Mucosa of descending colon (tissue), 3 donors: ENCODE measurements at places on chromosomes 6 and 20. TPM values are rescaled to one million over a fixed set of nuclear protein-coding genes. Genes with fewer than 3 reads are reported as not detected.

- DNase-seq = no peak
Measured at GRCh38 chr6:157376706-157377230, 4.2 kb upstream of the ZDHHC14 start.

DNA sequence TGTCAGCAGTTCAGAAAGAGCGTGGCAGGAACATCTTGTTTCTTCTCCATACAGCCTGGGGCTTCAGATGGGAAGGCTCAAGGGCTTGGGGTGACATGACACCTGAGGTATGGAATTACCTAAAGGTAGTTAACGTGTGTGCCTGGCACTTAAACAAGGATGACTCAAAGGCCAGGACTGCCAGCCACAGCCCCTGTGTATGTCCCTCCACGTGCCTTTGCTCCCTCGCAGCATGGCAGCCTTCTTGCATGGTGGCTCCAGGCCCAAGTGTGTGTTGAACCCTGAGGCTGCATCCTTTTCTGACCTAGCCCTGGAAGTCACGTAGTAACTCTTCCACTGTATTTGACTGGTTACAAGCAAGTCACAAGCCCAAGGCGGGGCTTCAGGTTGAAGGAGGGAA is 33.6 kb upstream of the MYL9 start:
- DNase-seq = no peak

GRCh38 chr6:129263176-129263575 is 380.2 kb downstream of the LAMA2 start:
- DNase-seq = no peak

DNA sequence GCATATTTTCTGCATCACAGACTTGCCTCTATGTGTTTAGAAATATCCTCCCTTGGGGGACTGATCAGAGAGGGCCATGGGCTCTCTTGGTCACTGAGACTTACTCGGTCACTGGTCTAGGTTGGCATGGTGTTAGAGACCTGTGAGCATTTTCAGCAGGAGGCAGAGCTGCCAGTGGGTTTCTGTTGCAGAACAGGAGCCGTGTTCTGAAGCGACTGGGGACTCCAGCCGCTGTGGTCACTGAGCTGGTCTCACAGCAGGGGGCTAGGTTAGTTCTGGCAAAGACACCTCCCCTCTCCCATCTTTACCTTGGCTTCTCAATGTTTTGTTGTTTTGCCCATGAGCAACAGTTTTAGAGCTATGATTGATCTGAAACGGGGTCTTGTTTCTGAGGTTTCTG is 8.7 kb downstream of the TMEM181 start:
- DNase-seq = no peak

DNA sequence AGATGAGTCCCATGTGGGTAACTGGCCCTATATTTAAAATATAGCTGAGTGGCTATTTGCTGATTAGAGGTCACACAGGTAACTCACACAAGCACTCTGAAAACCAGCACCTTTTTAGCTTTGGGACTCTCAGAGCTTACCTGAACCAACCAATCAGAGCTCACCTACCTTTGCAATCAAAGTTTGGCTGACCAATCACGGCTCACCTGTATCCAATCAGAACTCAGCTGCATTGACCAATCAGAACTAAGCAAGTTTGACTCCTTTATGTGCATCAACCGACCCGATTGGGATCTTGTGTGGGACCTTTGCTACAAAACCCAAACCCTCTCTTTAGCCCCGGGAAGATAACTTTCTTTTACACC is 106.8 kb upstream of the NXT1 start:
- no peak for DNase-seq

- DNase-seq = no peak
Measured at GRCh38 chr20:56736285-56736857, 107.3 kb downstream of the TFAP2C start.

DNA sequence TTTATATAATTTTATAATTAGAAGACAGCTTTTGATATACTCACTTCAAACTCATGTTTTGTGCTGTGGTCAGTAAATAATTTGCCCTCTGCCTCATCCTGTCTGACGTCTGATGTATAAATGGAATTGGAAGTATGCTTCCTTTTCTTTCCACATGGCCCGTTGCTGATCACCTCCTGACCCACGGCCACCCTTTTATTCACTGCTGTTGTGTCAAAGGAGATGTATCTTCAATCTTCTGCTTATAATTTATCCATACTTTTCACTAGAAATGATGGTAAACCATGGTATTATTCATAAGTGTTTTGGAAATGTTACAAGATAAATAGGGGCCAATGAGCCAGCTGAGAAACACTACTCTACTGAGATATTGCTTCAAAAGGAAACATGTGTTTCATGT is 841.8 kb downstream of the PHF3 start:
- DNase-seq = no peak

- no peak for DNase-seq
Measured at GRCh38 chr20:53124803-53125202, 152.6 kb downstream of the TSHZ2 start.

GRCh38 chr20:12598894-12599293 is 409.9 kb upstream of the SPTLC3 start:
- DNase-seq = no peak

DNA sequence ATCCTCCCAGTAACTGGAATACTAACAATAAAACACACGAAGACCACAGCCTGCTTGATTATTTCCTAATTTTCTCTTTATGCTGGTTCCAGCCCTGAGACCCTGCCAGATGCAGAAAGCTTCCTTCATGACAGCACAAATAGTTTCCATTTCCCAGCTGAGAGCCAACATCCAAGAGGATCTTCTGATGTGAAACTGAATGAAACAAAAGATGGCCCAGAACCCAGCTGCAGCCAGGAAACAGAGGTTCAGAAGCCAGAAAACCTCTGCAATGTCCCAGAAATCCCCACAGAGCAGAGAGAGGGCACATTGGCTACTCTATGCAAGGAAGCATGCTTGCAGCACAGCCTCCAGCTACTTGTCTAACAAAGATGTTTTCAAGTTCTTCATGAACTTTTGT is 61.8 kb upstream of the PLEKHG1 start:
- DNase-seq = peak; percentile 17

- DNase-seq = peak; percentile 13
Measured at GRCh38 chr6:140897804-140898573, 1234.7 kb upstream of the GJE1 start.

- peak; percentile 64 for DNase-seq
Measured at GRCh38 chr20:36604952-36605398, 604 bp upstream of the RAB5IF start.

DNA sequence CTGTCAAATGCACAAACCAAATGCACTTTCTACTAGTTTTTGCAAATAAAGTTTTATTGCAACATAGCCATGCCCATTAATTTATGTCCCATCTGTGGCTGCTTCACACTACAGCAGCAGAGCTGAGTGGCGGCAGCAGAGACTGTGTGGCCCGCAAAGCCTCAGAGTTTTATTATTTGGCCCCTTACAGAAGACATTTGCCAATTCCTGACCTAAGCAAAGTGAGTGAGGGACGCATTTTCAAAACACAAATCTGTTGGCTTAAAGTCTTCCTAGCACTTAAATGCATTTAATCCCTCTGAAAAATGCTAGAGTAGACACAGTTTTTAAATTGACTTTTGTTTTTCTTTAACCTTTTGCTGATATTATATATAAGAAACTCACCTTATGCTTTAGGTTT is 126.4 kb downstream of the PHACTR3 start:
- DNase-seq = no peak

DNA sequence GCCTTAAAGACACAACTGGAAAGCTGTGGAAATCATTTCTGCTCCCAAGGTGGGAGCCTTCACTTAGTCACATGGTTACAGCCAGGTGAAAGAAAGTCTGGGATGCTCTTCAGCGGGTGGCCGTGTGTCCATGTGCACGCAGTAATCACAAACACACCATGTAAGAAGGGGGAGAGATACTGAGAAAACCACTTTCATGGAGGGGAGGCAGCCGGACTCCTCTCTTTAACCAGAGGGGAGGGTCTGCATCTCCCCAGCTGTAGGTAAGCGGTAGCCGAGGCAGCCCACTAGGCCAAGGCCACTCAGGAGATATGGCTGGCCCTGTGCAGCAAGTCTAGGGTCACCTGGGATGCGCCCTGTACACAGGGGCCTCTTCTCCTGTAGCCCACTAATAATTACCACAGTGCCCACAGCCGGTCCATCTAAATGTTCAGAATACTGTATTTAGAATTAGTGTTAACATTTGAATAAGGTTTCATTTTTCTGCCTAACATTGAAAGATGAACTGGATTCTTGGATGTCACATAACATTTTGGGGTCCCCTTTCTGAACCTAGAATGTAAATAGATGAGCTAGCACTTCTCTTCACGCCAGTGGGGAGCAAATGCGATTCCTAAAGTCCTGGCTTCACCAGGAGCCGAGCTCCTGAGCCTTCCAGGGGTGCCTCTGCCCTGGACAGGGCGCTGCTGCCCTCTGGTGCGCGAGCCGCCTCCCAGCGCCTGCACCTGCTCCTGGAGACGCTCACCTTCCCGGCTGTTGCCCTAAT is 15.9 kb downstream of the GPR31 start:
- DNase-seq = peak; percentile 80

DNA sequence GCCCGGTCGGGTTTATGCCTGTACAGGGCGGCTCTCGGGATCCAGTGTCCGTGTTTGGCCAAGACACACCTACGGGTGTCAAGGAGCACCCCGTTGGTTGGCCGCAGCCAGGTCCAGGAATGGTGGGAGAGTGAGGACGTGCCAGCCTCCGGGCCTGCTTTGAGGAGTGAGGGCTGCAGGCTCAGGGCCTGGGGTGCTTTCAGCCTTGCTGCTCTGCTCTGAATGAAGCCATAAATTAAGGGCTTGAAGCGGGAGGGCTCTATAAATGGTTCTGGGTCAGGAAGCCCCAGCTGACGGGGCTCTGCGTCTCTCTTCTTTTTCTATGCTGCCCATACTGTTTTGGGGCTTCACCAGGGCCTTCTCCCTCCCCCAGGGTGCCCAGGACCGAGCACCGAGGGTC is 15.1 kb downstream of the GATA5 start:
- no peak for DNase-seq

DNA sequence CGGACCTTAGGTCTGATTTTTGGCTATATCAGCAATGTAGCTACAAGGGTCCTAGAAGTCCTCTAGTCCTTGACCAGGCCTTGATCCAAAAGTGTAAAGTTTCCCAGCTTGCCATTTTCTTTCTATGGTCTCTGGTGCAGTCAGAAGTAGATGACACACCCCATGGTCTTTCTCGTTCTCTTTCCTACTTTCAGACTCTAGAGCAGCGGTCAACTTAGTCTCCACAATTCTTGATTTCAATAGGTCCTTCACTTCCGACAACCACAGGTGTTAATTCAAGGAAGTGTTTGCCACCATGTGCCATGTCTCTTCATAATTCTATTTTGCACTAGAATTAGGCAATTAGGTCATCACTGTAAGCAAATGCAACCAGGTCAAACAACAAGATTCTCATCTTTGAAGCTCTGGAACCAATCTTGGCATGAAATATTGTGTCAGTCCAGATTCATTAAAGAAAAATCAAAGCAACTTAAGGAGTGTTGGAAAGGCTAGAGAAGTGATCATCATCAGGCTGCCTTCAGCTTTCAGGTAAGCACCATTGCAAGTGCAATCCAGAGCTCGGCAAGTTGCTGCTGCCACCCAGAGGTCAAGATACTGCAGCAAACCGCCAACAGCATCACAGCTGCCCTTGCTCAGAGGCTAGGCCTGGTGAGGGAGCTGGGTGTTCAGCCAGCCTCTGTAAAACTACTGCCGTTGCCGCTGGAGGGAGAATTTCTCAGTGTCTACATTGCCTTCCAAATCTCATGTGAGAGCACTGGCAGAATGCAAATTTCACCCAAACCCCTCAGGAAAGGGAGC is 5.6 kb upstream of the SYNE1 start:
- peak; percentile 26 for DNase-seq

DNA sequence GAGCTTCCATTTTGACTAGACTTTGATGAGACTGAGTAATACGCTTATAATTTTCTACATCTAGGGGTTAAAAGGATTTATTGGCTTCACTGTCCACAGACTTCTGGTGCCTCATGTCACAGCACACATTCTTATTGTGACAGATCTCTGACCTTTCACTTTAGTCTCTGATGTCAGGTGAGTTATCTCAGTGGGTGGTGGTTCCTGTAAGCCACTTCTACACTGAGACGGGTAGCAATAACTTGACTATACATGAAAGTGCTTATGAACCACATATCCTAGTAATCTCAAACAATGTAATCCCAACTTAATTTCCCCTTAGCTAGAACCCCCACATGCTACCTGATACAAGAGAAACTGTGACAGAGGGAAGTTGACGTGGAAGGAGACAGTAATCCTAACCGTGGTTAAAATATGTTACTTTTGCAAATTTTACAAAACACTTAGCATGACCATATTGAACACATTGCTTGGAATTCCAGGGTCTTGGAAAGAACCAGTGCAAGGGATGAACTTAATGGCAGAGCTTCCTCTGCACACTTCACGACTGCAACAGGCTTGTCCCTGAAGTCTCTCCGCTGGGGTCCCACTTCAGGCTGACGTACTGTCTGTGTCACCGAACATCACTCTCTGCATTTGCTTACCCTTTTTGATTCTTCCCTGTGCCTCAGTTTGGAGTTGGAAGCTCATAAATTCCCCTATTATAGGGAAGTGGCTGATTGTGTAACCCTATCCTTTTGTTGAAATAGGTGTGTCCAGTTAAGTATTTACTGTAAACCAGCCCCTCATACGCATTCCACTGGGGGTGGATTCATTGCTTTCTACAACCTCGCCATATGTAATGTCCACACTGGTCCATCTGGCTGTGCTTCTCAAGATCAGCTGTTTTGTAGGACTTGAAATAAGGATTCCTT is 6.4 kb upstream of the TRIM40 start:
- DNase-seq = no peak

DNA sequence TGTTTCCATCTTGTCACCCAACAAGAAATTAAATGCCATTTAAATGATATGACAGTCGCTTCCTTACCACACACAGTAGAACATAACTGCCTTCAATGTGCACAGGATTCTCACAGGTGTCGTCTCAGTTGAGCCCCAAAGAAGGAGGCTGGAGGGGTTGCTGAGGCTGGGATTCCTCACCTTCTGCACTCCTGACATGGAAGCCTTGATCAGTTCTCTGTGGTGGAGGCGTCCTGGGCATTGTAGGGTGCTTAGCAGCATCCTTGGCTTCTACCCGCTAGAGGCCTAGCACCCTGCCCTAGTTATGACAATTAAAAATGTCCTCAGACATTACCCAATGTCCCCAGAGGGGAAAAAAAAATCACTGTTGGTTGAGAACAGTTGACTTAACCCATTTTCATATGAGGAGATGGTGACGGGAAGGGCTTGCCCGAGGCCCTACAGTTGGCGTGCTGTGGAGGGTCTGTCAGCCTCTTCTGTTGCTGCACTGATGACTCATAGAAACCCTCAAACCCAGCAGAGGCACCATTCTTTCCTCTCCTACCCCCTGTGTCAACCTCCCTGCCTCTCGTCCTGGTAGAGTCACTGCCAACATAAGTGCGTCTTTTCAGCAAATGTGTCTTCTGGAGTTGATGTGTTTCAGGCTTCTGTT is 19.3 kb upstream of the ZNF831 start:
- no peak for DNase-seq

- DNase-seq = no peak
Measured at GRCh38 chr6:118881440-118882313, 12.3 kb upstream of the ASF1A start.

- no peak for DNase-seq
Measured at GRCh38 chr6:16781348-16782169, 20.3 kb upstream of the ATXN1 start.

APCDD1L gene
- 0.29 TPM for total RNA-seq

ACTL10 gene
- 2.4 TPM for total RNA-seq

CASS4 gene
- total RNA-seq = 0.77 TPM

TBX18 gene
- 0.82 TPM for total RNA-seq

LAMA4 gene
- total RNA-seq = 101 TPM

PLN gene
- 145 TPM for total RNA-seq

BPIFA1 gene
- not detected for total RNA-seq
